ENCODE measurements at places on chromosomes 5 and 9.

DNA sequence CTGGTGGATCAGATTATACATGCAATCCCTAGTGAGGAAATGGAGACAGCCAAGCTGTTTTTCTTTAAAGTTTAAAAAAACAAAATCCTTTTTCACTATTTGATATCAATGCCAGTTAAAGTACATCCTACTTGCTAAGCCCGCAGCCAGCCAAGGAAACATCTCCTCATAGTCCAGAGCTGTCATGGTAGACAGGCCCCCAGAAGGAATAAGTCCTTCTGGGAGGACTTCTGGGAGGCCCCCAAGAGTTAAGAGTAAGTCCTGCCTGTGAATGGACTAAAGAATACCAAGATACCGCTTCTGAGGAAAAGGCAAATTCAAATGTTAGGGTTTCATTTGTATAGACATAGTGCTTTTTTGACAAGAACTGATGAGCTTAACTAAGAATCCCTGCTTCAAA lies 38.3 kb downstream of the MOCS2 start:
- DNase-seq, result no peak

- no peak for DNase-seq
These were observed 351.5 kb upstream of the TLE4 start for GRCh38 chr9:79220251-79220650.

- DNase-seq, result no peak
These were observed 182.2 kb downstream of the AUH start for GRCh38 chr9:91179237-91180138.

DNA sequence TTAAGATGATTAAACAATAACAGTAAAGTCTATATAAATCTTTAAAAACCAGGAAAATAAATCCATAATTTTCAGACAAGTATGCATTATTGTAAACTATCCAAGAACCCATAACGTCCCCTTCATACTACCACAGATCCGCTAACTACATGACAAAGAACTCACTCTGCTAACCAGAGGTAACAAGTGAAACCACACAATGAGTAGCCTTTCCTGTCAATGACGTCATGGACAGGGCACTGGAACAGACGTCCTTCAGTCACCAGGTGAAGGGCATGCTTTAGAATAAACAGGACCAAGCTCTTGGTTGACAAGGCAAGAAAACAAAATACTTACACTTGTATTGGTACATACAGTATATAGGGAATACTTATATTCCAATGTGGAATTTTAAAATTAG lies 45.2 kb downstream of the RNF130 start:
- DNase-seq, result no peak

DNA sequence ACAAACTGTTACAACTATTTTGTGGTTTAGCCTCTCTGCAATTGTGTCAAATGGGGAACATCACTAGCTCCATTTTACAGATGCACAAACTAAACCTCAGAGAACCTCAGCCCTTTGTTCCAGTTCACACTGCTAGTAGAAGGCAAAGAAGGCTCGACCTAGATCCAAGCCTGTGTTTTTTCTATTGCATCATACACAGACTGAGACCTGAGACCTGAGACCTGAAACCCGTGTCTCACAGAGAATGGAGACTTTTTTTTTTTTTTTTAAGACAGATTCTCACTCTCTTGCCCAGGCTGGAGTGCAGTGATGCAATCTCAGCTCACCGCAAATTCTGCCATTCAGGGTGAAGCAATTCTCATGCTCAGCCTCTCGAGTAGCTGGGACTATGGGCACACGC lies 120.8 kb downstream of the GALNT10 start:
- DNase-seq, result no peak

GRCh38 chr5:407801-408268 lies 35.1 kb upstream of the EXOC3 start:
- no peak for DNase-seq

DNA sequence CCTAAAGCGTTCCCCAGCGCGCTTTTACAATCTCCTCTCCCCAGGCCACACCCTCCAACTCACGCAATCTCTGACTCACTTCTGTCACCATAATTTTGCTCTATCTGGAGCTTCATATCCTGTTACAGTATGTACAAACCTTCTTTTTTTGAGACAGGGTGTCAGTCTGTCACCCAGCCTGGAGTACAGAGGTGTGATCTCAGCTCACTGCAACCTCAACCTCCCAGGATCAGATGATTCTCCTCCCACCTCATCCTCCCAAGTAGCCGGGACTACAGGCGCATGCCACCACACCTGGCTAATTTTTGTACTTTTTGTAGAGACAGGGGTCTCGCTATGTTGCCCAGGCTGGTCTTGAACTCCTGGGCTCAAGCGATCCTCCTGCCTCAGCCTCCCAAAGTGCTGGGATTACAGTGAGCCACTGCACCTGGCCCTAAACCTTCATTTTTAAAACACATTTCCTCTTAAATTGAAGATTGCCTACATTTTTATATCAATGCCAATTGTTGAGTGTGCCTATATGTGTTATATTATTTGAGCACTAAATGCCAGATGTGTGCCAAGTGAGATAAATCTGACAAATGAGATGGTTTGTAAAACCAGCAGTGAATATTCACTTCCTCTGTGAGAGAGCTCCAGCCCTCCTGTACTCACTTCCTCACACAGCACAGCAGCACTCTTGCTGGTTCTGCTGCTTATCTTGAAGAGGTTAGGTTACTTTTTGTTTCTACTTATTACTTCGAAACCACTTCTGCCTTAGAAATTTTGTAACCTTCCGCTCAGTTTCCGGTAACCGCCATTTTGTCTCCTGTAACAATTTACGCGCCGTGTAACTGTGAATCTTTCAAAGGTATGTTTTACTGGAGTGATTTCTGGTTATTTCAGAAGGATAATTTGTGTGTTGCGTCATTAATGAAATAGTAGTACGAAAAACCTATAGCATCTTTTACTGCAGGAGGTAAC lies 57.9 kb downstream of the DOCK8 start:
- peak; percentile 36 for DNase-seq
